NCI-H187 (cell line): ENCODE measurements at places on chromosomes 2 and 18.

- no peak for DNase-seq
These were observed 104.4 kb downstream of the CTIF start for GRCh38 chr18:48643262-48643661.

GRCh38 chr2:216590780-216591179, 42.4 kb upstream of the IGFBP2 start:
- DNase-seq, result no peak

DNA sequence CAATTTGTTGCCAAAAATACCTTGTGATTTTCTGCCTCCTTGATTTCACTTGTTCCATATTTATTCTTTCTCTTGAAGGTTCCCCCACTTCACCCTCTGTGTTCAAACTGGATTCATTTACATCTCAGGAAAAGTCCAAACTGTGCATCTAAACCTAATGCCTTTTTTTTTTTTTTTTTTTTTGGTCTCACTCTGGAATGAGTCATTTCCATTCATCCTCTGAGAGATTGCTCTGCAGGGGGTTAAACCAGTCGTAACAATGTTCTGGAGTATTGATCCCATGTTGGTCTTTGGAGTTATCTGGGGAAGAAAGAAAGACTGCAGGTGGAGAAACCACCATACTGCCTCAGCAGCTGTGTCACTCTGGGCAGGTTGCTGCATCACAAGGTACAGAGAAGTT, 119.7 kb downstream of the TACR1 start:
- no peak for DNase-seq

DNA sequence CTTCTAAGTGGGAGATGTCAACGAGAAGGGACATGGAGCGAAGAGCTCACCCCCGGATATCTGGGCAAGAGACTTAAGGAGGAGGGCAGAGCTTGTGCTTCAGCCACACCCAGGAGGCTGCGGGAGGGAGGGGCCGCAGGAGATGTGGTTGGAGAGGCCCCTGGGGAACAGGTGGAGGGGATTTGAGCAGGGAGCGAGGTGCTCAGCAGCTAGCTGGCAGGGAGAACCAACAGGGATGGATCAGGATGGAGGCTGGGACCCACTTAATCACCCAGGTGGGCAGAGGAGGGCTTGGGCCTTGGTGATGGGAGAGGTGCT, 78.3 kb downstream of the MBP start:
- DNase-seq, result no peak

GRCh38 chr2:179428649-179429048, 164.0 kb upstream of the SESTD1 start:
- no peak for DNase-seq
